ENCODE measurements at places on chromosomes 3 and 15.

DNA sequence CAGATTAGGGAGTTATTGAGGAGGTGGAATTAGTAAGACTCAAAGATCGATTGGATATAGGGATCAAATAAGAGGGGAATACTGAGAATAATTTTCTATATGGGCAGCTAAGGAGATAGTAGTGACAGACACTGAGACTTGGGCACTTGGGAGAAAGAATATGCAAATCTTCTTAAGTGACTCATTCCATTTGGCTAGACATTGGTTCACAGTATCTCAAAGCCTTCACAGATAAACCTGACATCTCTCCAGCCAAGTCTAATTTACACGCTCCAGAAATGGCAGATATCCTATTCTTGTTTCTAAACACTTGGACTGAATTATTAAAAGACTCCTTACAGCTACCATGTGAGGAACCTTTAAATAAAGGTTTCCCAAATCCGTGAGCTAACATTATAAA is 104.6 kb upstream of the ADAMTS9 start:
- DNase-seq = no peak

- DNase-seq = no peak
Observed at GRCh38 chr3:153173758-153174516, 11.9 kb downstream of the RAP2B start.

- no peak for DNase-seq
Observed at GRCh38 chr3:79824166-79824565, 56.4 kb upstream of the ROBO1 start.

DNA sequence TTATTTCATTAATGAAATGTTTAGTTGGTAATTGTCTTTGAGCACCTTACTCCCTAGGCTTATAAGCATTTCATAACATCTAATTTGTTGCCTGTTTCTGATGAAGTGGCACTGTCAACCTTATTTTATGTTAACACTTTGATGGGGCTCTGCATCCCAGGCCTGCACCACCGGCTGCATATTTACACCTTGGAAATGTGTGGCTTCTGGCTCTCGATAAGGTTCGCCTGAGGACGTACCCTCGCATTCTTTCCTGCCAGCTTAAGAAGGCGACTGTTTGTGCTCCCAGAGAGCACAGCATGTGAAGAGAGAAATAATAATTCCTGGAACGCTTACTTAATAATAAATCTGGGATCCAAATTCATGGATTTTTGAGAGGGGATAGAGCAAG is 763.3 kb upstream of the CFAP20DC start:
- no peak for DNase-seq

- no peak for DNase-seq
Observed at GRCh38 chr3:178137206-178137605, 399.0 kb upstream of the KCNMB2 start.

DNA sequence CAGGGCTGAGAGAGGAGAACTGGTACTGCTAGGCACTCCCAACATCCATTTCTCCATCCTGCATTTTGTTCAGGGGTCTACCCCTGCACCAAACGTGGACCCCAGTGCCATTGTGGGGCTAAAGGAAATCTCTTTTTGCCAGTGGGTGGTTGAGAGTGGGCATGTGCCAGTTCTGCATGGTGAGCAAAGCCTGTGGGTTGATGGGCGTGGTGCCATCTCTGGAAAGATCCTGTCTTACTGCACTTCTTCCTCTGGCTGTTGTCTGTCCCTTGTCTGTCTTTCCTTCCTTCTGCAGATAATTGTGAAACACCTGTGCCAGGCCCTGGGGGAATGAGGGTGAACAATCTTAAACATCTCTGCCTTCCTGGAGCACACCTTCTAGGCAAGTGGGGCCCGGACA is 1.4 kb upstream of the RARRES1 start:
- DNase-seq = no peak

DNA sequence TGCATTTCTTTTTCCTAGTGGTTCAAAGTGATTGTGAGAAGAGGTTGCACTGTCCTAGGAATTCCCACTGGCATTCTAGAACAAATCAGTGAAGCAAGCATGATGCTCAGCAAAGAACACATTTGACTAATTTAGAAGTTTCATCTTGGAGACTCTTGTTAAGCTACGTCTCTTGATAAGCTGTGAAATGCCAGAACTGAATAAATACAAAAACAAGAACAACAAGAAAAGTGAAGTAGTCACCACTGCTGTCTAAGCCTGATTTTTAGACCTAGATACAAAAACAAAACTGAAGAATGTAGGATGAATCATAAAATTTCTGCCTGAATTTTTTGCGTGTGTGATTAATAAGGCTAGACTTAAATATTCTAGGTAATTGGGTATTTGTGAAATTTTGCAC is 1162.4 kb downstream of the TUSC7 start:
- DNase-seq = no peak

GRCh38 chr15:49135342-49135857 is 20.0 kb downstream of the COPS2 start:
- no peak for DNase-seq

DNA sequence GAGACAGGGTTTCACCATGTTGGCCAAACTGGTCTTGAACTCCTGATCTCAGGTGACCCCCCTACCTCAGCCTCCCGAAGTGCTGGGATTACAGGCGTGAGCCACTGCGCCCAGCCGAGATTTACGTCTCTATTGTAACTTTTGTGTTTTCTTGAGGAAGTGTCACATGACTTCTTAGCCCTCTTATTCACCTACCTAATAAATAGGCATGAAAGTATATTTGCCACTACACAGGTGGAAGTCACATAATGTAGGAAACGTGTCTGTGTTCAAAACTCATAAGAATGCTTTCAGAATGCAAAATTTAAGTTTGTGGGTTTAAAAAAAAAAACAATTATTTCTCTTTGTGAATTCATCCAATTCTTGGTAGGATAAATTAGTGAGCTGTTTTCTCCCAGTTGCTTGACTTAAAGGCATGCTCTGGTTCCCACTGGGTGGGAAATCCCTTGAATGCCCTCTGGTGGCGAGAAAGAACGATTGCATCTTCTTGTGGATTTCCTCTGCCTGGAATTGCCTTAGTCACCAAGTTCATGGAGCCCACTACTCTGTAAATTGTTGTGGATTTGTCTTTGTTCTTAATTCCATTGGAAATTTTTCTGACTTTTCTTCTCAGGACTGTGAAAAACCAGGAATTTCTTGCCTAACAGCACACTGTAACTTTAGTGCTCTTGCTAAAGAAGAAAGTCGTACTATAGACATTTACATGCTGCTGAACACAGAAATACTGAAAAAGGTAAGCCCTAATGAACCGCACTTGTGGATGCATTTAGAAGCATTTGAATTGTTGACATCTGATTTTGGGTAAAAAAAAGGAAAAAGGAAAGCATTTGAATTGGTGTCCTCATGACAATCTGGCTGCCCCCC is 82.2 kb upstream of the CTDSPL start:
- DNase-seq = peak; percentile 71

DNA sequence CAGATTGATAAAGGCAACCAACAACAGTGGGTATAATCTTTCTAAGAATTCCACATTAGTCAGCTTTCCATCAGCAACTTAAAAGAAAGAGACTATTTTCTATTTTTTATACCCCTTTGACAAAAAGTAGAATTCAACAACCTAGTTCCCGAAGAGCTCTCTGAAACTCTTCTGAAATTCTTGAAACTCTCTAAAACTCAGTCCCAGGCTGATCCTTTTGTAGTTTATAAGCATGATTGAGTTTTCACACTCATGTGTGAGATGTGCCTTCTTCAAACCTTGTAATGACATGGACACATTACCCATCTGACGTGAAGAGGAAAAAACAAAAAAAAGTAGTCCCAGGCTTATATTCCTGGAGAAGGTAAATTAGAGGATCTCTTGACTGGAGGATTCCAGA is 31.4 kb downstream of the RAF1 start:
- DNase-seq = no peak

DNA sequence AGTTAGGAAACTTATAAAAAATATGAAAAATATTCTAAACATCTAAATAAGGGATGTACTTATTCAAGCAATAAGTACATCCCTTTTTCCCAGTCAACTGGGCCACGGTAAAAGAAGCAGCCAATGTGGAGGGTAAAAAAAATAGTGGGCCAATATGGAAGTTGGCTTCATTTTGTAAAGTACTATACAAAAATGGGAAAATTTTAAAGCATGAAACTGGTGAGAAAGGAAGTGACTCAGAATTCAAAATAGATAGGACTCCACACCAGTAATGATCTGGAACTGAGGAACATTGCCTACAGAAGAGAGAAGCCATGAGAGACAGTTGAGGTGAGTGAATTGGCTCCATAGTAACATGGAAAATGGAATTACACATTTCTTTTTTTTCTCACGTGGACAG is 108.9 kb downstream of the FNDC3B start:
- peak; percentile 45 for DNase-seq

DNA sequence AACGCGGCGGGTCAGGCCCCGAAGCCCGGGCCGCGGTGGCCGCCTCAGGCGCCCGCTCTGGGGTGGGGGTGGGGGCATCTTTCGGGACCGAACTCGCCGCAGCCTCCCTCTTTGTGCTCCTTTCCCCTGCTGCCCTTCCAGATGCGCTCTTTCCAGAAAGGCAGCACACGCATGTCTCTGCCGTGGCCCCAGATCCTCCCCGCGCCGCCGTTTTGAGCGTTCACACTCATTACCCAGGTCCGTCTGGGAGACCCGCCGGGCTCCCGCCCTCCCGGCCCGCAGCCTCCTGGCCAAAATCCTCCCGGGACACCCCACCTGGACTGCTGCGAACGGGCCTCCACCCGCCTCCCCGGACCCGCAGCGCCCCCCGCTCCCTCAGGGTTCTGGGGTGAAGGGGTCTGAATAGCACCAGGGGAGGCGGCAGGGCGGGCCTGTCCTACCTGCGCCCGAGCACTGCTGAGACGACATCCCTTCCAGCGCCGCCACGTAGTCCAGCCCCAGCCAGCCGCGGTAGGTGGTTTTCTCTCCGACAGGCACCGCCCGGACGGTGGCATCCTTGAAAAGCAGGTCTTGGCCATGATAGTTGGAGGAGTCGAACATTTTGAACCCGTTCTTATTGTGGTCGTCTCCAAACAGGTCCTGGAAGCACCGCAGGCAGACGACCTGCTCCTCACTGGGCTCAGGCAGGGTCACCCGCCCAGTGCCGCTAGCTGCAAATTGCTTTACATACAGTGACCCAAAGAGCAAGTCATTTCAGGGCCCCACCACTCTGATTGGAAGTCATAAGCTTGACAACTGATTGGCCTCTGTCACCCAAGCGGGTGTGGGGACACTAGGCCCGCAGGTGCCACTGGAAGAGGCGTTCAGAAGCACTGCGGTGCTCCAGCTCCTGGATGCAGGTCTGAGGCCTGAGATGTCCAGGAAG is 25.9 kb downstream of the MELTF start:
- DNase-seq = no peak

DNA sequence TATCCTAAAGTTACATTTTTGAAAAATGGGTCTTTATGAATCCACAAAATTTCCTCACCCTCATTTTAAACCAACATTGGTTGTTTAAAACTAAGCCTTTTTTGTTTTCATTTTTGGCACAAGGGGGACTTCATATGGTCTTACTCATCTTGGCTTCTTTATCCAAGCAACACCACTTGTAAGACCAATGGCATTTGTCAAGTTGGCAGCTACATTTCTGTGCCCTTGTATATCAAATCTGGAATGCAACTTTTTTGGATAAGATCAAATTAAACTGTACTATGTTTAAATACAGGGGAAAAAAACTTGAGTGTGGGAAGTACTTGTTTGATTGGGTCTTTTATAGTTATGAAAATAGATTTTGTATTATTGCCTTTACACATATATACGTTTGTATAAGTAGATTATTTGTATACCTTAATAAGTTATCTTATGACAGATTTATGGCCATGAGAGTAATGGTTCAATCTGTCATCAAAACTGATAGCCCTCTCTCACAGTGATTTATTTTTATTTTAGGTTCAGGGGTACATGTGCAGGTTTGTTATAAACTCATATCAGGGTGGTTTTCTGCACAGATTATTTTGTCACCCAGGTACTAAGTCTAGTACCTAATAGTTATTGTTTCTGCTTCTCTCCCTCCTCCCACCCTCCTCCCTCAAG is 43.4 kb downstream of the GPR160 start:
- DNase-seq = no peak

DNA sequence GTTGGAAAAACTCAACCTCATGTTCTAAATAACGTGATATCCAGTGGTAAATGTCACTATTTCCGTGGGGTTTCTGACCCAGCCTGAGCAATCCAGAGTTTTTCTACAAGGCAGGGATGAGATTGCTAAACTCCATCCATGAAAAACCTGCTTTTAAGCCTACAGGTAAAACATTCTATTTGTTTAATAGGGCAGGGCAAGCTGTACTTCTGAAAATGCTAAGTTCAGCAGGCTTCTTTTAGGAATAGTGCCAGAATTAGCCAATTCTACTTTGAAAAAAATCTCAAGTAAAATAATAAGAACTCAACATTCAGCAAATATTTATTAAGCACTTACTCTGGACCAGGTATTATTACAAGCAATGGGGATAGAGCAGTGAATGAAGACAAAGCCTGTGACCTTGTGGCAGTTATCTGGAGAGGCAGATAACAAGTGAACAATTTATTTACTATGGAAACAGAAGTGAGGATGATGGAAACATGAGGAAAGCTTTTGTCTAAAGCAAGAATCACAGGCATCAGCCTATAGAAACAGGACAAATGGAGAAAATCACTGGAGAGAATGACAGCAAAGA is 13.3 kb downstream of the RPSA start:
- no peak for DNase-seq

- no peak for DNase-seq
Observed at GRCh38 chr15:95017666-95018328, 786.4 kb downstream of the MCTP2 start.

- DNase-seq = no peak
Observed at GRCh38 chr3:84125760-84126159, 833.0 kb upstream of the CADM2 start.

DNA sequence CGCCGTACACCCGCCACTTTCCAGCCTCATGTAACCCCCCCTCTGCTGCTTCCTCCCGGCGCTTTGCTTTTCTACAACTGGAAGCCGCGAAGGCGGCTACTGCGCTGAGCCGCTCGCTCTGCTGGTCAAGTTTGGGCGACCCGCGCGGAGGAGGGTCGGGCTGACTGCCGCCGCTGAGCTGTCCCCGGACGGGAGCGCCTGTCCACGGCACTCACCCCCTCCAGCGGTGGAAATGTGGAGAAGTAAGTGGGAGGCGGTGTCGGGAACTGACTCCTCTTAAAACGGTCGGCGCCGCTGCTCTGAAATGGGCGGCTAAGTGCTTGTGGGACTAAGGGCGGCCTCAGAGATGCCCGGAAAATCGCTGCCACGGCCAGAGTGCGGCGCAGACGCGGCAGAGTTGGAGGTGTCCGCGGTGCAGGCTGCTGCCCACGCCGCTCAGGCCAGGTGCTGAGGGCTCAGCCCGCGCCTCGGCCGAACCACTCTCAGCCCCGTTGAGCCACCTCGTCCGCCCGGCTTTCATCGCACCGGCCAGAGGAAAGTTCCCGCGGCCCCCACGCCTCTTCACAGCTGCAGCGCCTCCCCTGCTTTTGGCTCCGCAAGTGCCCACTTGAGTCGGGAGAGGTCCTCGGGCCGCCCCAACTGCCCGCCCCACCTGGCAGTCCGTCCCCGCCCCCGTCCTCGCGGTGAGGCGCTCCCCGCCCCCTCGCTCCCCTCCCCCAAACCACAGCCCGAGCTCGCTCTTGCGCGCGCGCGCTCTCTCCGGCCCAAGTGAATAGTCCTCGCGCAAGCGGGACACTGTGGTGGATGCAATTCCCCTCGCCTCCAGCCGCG is at the start of gene EPHA6:
TSS of gene EPHA6 (plus strand) at position 775 of the 831 bp plus-strand sequence.
- DNase-seq = no peak

GRCh38 chr3:111808439-111808838 is 50.6 kb upstream of the PHLDB2 start:
- DNase-seq = no peak

Measured in NB4 (cell line).